ENCODE measurements at places on chromosomes 1 and 21. TPM values are rescaled to one million over a fixed set of nuclear protein-coding genes. Genes with fewer than 3 reads are reported as not detected.

Gene ITGB2
- polyA plus RNA-seq, result 13.0 TPM

Gene KRTAP19-3
- polyA plus RNA-seq, result not detected

Gene EFNA3
- polyA plus RNA-seq, result 7.2 TPM

Gene KCNE2
- polyA plus RNA-seq, result 0.82 TPM

Gene RPS8
- polyA plus RNA-seq, result 2,233 TPM

Gene TTLL7
- 6.3 TPM for polyA plus RNA-seq
